Renal cortex interstitium (tissue), 15 donors: ENCODE measurements at places on chromosomes 16 and 17.

- DNase-seq, result no peak
Observed at GRCh38 chr16:28210264-28210663, 1.5 kb downstream of the XPO6 start.

GRCh38 chr16:54750249-54750648, 180.4 kb upstream of the IRX5 start:
- no peak for DNase-seq

DNA sequence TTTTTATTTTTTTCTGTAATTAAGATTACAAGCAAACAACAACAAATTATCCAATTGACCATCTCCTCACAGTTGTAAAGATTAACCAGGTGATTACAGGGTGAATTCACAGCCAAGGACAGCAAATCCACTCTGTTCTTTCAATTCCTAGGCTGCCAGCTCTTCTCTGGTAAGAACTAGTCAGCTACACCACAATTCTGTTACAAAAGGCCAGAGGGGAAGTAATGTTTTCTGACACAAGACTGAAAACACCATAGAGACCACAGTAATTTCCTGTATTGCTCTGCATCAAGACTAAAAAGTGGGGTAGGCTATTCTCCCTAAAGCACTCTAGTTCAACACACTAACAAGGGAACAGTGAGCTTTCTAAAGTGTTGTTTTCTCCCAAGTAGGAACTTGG, 10.6 kb downstream of the CA10 start:
- DNase-seq, result no peak

DNA sequence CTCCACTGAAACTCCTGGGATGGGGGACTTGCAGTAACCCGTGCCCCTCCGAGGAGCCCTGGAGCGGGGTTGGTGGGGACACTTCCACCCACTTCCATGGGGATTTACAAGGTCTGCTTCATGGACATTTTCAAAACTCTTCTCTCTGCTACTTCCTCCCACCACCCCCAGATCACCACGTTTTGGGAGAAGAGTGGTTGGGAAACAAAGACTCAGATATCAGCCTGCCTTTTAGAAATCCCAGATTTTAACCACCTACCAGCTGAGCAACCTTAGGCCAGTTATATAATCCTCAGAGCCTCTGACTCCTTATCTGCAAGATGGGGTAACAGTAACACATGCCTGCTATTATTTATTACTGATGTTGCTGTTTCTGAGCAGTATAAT, 184.8 kb downstream of the CCDC182 start:
- no peak for DNase-seq

GRCh38 chr17:77555121-77555591, 403.3 kb upstream of the TNRC6C start:
- no peak for DNase-seq

DNA sequence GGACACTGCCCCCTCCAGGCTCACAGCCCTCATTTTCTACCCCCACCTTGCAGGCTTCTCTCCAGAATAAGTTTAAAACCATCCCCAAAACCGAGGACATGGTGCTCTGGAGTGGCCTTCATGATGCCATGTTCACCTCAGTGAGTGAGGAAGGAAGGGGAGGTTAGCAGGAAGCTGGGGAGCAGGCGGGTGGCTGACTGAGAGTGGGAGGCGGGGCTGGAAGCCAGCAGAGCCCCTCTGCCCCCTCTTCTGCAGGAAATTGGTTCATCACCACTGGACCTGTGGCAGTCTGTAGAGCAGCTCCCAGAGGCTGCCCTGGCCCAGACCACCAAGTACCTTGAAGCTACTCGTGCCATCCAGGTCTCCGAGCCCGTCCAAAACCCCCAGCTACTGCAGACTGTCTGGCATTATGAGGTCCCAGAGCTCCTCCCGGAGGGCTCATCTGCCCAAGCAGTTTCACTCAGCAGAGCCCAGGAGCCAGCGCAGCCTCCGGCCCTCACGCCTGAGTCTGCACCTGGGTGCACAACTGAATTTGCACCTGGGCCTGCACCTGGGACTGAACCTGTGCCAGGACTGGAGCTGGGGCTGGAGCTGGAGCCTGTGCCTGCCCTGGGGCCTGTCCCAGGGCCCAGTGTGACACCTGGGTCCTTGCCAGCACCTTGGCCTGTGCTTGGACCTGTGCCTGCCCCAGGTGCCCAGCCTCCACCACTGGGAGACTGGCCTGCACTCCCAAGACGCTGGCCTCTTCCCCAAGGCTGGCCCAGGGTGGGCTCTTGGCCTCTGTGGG, 19.0 kb downstream of the C16orf96 start:
- DNase-seq, result no peak

DNA sequence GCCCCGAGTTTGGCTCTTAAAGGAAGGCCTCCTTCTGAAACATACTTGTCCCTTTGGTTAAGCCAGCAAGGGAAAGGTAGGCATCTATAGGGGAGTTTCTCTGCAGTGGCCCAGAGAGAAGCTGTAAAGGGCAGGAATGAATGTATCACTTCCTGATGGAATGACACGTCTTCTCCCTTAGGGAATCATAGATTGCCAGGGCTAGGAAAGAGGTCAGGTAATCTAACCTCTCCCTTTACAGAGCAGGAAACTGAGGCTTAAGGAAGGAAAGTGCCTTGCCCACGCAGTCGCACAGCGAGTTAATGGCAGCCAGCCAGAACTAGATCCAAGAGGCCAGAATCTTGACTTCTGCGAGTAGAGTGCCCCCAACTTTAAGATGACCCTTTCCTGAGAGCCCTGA, 66.1 kb downstream of the NEUROD2 start:
- no peak for DNase-seq

DNA sequence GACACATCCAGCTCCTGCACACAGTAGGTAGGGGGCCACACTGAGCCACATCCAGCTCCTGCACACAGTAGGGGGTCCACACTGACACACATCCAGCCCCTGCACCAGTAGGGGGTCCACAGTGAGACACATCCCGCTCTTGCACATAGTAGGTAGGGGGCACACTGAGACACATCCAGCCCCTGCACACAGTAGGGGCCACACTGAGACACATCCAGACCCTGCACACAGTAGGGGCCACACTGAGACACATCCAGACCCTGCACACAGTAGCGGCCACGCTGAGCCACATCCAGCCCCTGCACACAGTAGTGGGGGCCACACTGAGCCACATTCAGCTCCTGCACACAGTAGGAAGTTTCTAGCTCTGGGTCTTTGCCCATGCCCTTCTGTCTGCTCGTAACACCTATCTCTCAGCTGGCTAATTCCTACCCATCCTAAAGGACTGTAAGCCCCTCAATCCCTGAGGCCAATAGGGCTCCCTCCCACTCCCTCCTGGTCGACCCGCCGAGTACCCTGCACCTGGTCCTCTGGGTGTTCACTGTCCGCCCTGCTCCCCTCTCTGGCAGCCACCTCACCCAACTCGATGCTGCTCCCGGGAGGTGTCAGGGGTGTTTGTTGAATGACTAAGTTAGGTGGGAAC, 9.4 kb upstream of the ATP2A3 start:
- DNase-seq, result no peak

- no peak for DNase-seq
Observed at GRCh38 chr17:69995476-69995875, 79.5 kb upstream of the KCNJ16 start.

GRCh38 chr16:23182679-23183542, at the start of gene SCNN1G:
TSS of gene SCNN1G (plus strand) at chr16:23182745. CDS start at chr16:23186272, 3,527 bp downstream.
- no peak for DNase-seq

DNA sequence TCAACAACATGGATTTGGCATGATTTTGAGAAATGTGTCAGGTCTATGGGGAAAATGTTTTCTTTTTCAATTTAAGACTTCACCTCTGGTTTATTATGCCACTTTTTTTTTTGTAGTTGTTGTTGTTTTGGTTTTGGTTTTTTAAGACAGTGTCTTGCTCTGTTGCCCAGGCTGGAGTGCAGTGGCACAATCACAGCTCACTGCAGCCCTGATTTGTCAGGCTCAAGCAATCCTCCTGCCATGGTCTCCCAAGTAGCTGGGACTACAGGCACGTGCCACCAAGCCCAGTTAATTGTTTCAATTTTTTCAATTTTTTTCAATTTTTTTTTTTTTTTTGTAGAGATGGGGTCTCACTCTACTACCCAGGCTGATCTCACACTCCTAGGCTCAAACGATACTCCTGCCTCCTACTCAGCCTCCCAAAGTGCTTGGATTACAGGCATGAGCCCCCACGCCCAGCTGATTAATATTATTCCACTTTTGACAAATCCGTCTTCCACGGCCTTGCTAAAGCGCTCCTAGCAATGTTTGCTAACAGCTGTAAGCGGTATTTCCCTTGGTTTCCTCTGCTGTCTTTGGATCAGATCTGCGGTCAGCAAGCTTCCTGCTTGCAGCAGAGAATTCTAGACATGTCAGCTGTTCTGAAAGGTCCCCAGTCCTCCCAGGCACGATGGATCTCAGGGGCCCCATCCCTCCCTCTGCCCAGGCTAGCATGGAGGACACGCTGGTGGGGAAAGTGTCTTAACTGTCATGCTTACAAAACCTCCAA, 7.0 kb upstream of the MILR1 start:
- no peak for DNase-seq

- peak; percentile 96 for DNase-seq
Observed at GRCh38 chr16:2752035-2752849, at the start of gene SRRM2. TSS of gene SRRM2 (plus strand) at chr16:2752638. CDS start at chr16:2756365, 3,727 bp downstream.

DNA sequence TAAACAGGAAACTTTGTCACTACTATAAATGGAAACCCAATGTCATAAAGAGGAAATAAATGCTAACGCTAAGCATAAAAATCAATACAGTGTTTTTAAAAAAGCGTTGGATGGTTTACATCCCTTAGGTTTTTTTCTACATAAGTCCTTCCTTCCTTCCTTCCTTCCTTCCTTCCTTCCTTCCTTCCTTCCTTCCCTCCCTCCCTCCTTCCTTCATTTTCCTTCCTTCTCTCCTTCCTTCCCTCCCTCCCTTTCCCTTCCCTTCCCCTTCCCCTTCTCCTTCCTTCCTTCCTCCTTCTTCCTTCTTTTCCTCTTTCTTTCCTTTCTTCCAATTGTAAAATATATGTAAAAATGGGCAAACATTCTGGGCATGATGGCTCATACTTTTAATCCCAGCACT, 108.3 kb downstream of the HAPSTR1 start:
- no peak for DNase-seq

DNA sequence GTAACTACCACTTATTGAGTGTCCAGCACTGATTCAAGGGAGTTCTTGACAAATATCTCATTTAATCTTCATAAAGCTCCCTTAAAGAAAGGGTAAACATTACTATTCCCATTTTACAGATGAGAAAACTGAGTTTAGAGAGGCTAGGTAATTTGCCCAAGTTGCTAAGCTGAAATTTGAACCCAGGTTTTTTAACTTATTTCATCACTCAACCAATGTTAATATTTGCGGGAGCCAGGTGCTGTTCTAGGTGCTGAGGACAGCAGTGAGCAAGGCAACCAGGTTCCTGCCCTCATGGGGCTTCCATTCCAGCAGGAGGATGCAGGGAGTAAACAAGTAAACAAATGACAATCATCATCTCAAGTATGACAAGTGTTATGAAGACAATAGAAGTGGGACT, 104.0 kb upstream of the LHX1 start:
- no peak for DNase-seq

GRCh38 chr17:60151355-60151754, 1.6 kb downstream of the CA4 start:
- no peak for DNase-seq

GRCh38 chr16:10242097-10242496, 59.9 kb upstream of the GRIN2A start:
- DNase-seq, result no peak

- no peak for DNase-seq
Observed at GRCh38 chr16:89201439-89202377, 1.4 kb upstream of the SLC22A31 start.

DNA sequence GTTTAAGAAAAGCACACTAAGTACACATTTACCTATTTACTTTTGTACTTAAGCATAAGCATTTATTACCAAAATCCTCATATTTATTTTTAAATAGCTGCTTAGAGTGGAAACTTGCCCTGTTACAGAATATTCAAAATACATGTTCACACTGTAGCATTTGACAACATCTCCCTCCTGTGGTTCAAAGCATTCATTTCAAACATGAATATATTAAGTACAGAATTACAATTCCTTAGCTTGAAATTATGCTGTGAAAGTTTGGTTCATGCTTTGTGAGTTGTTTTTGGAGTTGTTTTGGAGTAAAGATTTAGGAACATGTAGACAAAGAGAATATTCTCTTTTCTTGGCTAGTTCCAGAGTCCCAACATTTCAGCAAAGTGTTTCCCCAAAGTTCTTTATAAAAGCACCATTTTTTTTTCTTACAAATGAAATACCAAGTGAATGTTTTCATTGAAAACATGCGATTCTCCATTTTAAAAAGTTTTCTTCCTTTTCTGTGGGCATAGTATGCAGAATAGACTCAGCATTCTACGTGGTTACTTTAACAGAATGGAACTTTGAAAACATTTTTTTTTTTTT, 33.2 kb downstream of the TUBD1 start:
- no peak for DNase-seq

DNA sequence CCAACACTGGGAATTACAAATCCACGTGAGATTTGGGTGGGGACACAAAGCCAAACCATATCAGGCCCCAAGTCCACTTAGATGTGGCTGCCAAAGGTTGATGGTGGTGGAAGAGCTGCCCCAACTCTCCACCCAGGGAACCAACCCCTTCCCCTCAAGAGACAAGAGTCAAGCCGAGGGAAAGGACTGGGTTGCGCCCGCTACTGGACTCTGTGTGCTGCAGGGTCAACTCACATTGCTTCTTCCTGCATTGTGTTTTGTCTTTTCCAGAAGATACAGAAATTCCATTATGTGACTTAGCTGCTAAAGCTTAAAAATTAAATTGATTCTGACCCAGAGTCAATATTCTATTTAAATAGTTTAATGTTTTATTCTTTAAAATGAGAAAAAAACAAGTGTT, 58.5 kb downstream of the ADAMTS18 start:
- DNase-seq, result no peak

DNA sequence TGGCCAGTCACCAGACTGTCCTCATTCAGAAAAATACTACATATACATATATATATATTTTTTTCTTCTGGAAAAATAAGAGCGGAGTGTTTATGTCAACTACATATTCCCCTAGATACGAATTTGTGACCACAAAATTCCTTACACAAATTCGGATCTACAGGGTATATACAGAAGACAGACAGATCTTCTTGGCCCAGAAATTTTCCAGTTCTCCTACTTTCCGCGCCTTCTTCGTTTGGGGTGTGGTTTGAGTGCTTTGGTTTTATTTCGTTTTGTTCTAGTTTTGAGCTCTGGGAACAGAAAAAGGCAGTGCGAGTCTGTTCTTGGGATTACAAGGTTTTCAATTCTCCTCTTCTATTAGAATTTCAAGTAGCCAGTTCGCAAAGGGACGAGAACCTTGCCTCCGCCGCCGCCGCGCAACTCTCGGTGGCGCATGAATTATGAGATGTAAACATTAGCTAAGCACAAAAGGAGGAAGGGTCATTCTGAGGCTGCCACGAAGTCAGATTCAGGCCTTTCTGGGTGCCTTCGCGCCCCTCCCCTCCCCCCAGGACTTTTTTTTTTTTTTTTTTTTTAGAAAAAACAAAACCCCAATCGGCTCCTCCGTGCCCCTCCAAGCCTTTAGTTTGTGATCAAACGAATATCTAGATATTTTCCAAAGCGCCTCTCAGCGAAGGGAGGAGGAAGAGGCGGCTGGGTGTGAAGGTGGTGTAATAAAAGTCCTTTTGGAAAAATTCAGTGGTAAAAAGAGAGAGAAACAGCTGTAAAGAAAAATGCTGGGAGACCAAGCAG, 1.8 kb upstream of the HOXB4 start:
- no peak for DNase-seq

GRCh38 chr17:81034168-81034777, 678 bp upstream of the BAIAP2 start:
- no peak for DNase-seq
